C1 segment of cervical spinal cord (tissue), 14 donors: ENCODE measurements at places on chromosomes 2 and 18.

- DNase-seq: no peak
Measured at GRCh38 chr18:79393181-79393634, 2.5 kb upstream of the NFATC1 start.

- DNase-seq: no peak
Measured at GRCh38 chr2:54360055-54360792, 95.9 kb upstream of the SPTBN1 start.

DNA sequence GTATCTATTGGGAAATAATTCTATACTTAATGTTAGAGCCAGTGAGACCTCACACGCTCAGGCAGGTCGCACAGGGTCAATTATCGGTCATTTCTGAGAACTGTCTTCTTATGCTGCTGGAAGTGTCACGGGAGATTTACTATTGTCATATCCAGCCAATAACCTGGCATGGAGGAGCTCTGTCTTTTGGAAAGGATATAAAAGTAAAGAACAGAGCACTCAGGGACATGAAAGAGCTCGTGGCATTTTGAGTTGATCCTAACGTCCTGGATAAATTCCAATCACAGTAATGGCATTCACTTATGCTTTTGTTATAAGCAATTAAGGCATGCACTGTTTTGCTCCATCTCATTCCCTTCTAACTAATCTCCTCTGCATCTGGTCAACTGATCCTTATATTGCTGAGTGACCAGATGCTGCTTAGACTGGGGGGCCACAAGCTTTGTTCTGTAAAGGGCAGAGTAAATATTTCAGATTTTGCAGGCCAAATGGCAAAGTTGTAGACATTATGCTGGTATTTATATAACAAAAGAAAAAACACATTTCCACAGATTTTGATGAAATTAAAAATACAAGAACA, 453.5 kb upstream of the SMIM21 start:
- no peak for DNase-seq

DNA sequence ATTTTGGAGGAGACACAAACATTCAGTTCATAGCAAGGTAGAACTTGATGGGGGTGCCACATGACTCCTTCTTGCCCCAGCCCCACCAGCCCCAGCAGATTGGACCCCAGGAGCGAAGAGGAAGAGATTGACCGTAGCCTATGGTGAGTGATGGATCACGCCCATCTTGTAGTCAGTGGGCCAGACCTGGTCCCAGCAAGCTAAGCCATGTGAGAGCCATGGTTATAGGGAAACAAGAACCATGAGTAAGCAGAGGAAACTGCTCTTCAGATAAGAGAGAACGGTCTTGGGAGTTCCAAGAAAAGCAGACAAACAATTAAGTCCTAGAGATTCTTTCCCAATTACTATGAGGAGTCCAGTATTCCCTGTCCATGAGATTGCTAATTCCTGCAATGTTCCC, 4.6 kb upstream of the TCF4 start:
- DNase-seq: no peak
